ENCODE measurements at places on chromosomes 5 and 9. TPM values are rescaled to one million over a fixed set of nuclear protein-coding genes. Genes with fewer than 3 reads are reported as not detected.

DNA sequence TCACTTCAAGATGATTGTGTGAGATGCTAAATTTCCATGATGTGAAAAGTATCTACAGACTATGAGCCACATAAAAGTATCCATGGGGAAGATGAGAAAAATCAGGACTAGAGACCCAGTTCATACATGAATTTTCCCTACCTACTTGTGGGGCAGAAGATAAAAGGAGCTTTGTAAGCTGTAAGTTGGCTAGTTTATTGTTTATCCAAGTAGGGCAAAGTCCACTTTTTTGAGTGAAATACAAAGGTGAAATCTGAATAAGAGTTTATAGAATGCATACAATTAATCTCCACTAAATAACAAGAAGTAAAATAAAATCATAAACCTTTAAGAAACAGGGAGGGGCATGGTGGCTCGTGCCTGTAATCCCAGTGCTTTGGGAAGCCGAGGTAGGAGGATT is 160.4 kb downstream of the ELAVL2 start:
- DNase-seq = no peak

- no peak for DNase-seq
Observed at GRCh38 chr5:169521366-169521983, 62.1 kb upstream of the SPDL1 start.

DNA sequence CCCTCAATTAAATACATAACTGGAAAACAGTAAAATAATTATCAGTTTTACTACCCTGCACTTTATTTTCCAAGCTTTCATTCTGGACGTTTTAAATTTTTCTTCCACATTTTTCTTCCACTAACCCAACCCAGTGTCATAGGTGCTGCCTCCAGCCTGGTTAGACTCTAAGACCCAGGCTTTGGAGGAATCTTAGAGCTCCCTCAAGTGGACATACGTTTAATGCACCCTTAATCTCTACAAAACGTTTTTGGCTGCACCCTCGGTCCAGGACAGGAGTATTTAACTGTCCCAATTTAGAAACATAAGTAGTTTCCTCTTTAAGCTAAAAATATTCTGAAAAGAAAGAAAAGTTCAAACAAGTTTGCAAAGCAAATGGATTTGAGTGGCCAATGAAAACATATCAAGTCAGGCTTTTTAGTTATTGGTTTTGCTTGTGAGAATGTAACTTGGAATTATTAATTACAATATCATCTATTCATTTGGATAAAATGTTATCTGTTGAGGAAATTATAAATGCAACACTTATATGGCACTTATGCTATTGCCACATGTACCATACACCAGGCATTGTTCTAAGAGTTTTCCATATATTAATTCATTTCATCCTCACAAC is 38.9 kb downstream of the CDH6 start:
- peak; percentile 4 for DNase-seq

DNA sequence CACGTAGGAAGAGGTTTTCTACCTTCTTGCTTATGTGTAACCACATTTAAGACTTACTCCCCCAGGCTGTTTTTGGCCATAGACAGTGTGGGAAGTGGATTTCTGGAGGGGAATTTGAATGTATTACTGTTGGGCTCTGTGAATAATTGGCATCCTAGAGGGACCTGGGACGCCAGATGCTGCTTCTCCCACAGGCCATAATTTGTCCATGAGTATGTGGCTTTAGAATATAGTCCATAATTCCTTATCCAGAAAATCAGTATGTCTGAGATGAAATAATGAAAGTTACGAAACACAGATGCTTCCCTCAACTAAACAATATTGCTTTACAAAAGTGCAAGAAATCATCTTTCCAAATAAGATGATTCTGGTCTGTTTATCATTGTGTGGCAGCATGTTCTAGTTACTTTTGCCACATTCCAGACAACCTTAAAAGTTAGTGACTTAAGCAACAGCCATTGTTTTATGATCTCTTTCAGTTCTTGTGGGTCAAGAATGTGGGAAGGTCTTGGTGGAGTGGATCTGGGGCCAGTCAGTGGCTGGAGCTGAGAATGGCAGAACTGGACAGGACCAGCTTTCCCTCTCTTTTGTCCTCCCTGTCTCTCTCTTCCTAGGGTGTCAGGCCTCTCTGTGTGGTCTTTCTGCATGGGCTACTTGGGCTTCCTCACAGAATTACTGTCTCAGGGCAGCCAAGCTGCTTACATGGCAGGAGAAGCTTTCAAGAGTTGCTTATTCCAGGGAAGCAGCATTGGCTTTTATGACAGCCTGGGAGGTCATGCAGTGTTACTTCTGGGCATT is 79.4 kb downstream of the FBXL7 start:
- no peak for DNase-seq

- DNase-seq = no peak
Observed at GRCh38 chr5:158907856-158908255, 191.9 kb downstream of the EBF1 start.

DNA sequence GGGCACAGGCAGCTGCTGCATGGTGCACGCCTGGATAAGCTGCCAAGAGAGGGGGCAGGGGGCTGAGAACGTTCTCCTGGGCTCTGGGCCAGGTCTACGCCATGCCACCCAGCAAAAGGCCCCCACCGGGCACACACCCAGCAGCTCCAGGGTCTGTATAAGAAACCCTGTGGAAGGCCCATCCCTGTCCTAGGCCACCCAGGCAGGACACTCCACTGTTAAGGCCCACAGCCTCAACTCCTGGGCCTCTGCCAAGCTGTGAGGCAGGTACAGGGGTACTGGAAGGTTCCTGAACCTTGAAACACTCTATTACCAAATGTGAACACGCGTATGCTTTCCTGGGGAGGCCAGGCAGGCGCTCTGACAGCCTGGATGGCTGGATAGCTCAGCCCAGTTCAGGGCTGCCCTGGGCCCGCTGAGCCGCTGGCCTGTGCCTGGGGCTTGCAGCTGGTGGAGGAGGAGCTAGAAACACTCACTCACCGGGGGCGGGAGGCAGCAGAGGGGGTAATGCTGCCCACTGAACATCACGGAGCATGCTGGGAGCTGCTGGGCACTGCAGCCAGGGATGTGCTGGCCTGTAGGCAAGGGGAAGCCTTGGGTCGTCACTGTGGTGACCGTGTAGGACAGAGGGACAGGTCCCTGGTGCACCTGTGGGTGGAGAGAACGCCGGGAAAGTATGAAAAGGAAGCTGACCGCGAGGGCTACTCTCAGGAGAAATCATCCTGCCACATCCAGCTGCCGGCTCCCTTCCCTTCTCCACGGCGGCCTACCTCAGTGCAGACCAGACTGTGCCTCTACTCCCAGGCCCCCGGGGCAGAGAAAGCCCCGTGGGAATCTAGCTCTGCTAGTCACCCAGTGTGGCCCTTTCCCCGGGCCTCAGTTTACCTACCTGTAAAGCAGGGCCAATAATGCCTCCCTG is 6.0 kb downstream of the RNF44 start:
- no peak for DNase-seq

GRCh38 chr5:147349241-147349640 is 114.4 kb downstream of the STK32A start:
- no peak for DNase-seq

GRCh38 chr9:132260846-132261245 is 93.9 kb downstream of the SETX start:
- no peak for DNase-seq

GRCh38 chr5:36507332-36507952 is 99.0 kb upstream of the SLC1A3 start:
- DNase-seq = peak; percentile 46

- no peak for DNase-seq
Observed at GRCh38 chr5:144173766-144174165, 3.1 kb downstream of the KCTD16 start.

GRCh38 chr5:39503155-39503554 is 78.4 kb upstream of the DAB2 start:
- no peak for DNase-seq

- DNase-seq = no peak
Observed at GRCh38 chr5:109693535-109694400, 4.0 kb downstream of the MAN2A1 start.

DNA sequence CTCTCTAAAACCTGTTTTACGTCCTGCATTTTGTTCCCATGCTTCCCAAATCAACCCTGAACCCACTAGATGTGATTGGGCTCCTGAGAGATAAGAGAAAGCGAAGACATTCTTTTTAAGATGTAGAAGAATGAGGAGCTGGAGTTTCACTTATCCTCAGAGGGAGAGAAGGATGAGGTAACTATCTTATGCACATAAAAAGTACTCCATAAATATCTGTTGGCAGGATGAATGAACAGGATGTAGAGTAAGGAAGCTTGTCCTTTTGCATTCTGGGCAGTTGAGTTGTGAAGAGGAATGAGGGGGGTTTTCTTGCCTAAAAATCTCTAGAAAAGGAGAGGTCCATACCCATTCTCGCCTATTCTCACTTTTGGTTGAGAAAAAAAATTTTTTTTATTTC is 163.2 kb downstream of the UNC13B start:
- no peak for DNase-seq

GRCh38 chr5:27612161-27612560 is 573.8 kb upstream of the CDH9 start:
- DNase-seq = no peak

DNA sequence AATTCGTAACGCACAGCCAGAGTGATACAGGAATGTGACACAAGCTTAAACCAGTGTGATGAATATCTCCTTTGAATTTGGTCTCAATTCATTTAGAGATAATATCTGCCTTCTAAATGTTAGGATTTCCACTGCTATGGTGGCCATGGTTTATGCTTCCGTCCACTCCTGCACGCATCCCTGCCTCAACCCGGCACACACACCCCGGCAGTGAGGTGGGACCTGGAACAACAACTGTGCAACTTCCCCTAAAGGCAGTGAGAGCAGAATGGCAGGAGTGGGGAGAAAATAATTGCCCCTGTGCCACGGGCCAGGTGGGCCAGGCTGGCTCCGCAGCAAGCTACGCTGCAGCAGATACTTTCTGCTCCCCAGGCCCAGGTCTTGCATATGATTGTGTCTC is 72.6 kb upstream of the CPEB4 start:
- no peak for DNase-seq

DNA sequence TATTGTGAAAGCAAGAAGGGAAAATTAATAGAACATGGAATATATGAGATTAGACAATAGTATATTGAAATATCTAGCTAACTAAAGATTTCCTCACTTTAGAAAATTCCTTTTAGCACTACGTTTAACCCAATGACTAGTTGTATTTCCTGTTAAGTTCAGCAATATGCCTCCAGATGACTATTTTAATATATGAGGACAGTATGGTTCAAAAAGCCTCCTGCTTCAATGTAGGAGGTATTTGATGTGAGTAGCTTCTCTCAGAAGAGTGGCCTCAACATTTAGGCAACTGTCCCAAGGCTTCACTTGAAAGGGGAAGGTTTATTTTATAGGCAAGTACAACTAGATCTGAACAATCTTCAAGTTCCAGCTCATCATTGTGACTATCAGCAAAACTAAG is 2.0 kb upstream of the MEF2C start:
- no peak for DNase-seq

DNA sequence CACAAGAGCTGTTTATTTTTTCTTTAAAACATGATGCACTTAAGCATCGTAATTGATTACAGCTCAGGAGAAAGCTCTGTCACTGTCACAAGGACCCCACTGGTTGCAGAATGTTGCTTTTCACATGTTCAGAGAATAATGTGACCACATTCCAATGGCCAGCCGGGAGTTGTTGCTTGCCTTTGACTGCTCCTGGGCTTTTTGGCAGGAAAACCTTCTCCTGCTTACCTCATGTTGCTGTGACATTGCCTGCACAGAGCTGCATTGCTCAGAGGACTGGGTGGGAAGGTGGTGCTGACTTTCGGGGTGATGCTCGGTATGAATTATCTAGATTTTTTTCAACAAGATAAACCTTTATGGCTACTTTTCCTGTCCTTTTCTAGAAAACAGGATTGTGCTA is 88.2 kb downstream of the PALM2AKAP2 start:
- DNase-seq = no peak

DNA sequence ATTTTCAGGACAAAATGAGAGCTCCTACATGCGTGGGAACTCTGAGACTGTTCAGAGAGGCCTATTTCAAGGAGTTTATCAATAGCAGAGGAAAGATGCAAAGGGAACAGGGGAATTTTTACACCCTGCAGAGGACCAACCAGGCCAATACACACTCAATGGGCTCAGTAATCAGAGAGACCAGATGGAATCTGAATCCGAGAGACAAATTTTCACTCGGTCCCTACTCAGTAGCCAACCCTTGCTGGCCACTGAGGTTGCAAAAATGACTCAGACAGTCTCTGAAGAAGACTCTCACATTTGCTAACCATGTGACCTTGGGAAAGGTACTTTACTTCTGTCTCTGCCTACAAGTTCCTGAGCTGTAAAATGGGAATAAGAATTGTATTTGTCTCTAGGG is 479.4 kb downstream of the CDK5RAP2 start:
- DNase-seq = no peak

DNA sequence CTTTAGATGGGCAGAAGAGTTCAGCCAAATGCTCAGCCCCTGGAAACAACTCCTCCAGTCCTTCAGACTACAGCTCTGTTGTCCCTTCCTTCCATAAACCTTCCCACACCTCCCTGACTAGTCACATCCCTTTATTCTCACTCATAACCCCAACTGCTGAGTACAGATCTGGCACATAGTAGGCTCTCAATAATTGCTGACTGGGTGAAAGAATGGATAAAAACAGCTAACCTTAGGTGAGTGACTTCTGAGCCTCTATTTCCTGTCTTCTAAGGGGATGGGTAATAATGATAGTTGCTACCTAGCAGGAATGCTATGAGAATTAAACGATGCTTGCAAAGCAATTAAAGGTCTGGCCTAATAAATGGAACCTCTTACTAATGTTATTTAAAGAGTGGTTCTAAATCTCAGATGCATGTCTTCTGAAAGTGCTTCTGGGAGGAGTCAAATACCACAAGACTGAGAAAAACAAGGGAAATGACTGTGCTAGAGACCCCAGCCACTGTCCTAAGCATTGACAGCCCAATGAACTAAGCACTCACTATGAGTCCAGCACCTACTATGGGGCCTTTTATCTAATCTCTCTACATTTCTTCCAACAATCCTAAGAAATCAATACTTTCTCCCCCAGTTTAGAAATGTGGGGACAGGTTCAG is 2.5 kb upstream of the NR6A1 start:
- no peak for DNase-seq

The FAM81B gene
- under 0.01 TPM for total RNA-seq

The NAIP gene
- total RNA-seq = 0.90 TPM

The NUDT12 gene
- total RNA-seq = 4.2 TPM

The PCDHGC5 gene
- total RNA-seq = 0.51 TPM

The C9orf50 gene
- not detected for total RNA-seq

The NOXA1 gene
- 1.3 TPM for total RNA-seq

The PCDHB16 gene
- 0.76 TPM for total RNA-seq

The PPP3R2 gene
- total RNA-seq = not detected

The NR6A1 gene
- 1.4 TPM for total RNA-seq

The BICD2 gene
- total RNA-seq = 46.5 TPM

The KIAA0825 gene
- total RNA-seq = 1.4 TPM

The ISL1 gene
- not detected for total RNA-seq

The SPATA31C1 gene
- total RNA-seq = not detected

Data from dermis microvascular lymphatic vessel endothelial cell (primary cell).